ENCODE measurements at places on chromosomes 3 and 15.
A peak's percentile ranks its signal among the peaks of the same experiment; 100 is the strongest.

GRCh38 chr3:123124971-123125370 lies 58.1 kb downstream of the PDIA5 start:
- DNase-seq = no peak

GRCh38 chr15:46543626-46544025 lies 908.8 kb downstream of the SQOR start:
- no peak for DNase-seq

- no peak for DNase-seq
Observed at GRCh38 chr3:49401766-49402165, 10.0 kb downstream of the RHOA start.

DNA sequence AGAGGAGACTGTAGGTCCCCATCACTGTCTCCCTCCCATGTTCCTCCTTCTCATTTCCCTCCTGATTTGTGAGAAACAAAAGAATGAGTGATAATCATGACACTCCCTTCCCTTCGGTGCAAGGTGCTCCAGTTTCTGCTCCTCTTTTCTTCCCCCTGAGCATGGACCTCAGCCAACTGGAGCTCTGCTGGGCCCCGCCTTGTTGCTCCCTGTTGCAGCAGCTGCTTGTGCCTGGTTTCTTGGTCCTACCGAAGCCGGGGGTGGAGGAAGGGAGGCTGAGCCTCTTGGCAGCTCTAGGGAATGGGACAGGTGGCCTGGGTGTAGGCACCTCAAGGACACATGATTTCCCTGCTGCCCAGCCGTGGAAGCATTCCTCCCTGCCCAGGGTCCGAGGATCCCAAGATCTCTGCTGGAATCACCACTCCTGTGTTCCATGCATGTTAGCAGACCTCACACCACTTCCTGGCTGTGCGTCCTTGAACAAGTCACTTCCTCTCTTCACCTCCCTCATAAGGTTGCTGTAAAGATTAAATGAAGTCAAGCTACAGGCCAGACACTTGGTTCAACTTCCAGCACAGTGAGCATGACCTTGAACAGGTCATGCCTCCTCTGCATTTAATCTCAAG lies 131.6 kb upstream of the ABHD17C start:
- DNase-seq = no peak

DNA sequence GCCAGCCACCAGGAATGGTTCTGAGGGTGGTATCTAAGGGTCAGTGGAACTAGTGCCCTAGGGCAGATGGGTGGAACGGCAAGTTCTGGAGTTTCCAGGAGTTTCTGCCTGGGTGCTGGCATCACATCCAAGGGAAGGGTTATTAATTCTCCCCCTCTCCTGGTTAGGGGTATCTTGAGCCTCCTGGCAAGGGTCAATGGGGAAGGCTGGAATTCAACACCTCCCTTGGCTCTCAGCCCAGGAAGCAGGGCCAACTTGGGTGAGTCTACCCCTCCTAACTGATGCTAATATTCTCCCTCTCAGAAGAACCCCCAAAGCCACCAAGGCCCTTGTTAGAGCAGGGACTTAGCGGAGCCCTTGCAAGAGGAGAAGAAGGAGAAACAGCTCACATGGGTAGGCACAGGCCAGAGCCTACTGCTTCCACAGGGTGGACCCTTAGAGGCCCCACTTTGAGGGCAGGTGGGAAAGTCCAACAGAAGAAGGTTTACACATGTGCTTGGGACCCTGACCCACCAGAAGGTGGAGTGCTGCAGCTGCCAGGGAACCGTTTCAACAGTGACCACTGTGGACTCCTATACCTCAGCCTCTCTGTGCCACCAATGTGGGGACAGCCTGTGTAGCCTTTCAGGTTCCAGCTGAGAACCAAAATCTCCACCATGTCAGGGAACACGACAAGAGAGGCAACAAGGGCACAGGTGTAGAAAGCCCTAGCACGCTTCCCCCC lies 3.3 kb downstream of the TMEM115 start:
- no peak for DNase-seq

DNA sequence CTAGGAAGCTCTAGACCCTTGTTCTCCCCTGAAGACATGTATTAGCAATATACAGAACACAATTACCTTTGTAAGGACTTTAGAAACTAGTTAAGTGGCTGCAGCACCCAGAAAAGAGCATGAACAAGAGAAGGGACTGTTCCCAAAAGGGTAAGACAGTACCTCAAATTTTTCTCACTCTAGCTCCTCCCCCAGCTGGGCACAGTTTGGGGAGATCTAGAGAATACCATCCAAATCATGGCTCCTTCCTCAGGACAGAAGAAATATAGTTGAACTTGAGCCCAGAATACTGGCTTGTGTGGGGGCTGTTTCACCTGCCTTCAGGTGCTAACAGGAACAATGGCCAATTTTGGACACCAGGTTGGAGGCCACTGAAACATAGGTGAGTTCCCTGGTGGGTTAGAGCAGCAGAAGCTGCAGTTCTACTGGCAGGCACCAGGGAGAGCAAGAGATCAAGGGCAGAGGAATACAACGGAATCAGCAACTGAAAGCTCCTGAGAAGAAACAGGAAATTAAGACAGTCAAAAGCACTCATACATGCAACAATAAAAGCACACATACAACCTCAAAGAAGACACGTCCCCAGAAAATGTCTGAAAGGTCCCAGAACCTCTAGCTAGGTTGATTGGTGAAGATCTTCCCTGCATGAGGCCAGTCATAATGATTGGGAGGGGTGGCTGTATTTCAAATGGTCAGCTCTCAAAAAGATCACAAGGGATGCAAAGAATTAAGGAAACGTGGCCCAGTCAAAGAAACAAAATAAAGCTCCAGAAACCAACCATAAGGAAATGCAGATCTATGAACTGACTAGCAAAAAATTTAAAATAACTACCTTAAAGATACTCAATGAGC lies 104.9 kb upstream of the ASB14 start:
- DNase-seq = peak; percentile 47

DNA sequence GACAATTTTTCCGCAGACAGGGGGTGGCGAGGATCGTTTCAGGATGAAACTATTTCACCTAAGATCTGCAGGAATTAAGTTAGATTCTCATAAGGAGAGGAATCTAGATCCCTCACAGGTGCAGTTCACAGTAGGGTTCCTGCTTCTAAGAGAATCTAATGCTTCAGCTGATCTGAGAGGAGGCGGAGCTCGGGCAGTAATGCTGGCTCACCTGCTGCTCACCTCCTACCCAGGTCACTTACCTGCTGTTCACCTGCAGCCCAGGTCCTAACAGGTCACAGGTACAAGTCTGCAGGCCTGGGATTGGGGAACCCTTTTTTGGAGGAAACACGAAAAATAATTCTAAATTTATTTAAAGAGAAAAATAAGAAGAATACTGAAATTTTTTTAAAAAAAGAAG lies 406.8 kb downstream of the MCTP2 start:
- no peak for DNase-seq

DNA sequence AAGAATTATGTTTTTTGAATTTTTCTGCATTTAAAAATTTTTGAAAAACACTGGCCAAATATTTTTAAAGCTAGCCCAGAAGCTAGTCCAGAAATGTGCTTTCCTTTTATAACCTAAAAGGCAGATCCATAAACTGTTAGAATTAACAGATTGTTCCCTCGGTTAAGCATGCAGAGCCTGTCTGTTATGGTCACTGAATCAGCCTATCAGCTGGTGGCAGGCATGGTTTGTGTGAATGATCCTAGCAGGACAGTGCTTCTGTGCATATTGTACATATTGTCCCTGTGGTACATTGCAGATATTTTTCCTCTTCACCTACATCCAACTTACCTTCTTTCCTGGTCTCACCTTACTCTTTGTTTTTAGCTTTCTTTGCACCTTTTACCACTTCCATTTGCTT lies 53.3 kb downstream of the RARB start:
- no peak for DNase-seq

DNA sequence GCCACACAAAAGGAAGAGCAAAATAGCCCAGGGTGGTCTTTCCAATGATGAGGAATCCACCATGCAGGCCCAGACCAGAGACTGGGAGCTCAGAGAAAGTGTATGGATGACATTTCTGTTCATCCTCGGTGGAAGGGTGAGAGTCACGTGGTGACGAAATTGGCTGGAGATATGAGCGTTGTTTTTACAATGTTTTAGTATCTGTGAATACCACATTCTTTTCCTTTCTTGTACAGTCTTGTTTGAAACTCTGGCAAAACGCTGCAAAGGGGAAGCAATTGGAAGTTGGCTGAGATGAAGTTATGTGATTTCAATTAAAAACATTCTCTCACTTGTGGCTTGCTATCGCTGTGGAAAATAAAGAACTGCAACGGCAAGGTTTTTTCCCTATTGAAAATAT lies 137.5 kb downstream of the MAGI1 start:
- DNase-seq = peak; percentile 46

- DNase-seq = peak; percentile 88
Observed at GRCh38 chr15:85771781-85772445, 22.8 kb downstream of the KLHL25 start.

- peak; percentile 55 for DNase-seq
Observed at GRCh38 chr3:69094467-69095205, 9.9 kb downstream of the ARL6IP5 start.

DNA sequence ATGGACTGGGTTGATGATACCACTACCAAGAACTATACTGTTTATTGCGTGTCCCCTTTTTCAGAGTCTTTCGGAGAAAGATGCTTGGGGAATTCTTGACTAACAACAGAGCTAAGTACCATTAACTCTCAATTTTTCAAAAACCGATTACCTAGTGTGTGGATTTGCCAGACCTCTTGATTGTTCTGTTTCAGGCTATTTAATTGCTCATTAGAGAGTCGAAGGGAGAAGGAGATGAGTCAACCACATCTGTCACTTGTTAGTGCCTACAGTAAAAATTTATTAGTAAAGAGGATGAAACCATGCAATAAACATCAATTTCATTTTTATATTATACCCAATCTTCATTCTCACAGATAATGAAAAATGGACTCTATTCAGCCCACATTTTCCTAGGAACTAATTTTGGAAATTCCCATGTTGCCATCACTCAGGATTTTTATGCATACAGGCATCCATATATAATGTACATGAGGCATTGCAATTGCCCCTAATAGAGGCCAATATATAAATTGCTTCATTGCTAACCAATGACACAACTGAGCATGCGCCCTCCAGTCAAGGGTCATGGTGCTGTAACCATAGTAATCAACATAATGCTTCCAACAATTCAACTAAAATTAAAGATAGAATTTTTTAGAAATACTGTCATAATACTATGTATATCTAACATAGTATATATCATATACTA lies 541.7 kb downstream of the TBL1XR1 start:
- DNase-seq = no peak

DNA sequence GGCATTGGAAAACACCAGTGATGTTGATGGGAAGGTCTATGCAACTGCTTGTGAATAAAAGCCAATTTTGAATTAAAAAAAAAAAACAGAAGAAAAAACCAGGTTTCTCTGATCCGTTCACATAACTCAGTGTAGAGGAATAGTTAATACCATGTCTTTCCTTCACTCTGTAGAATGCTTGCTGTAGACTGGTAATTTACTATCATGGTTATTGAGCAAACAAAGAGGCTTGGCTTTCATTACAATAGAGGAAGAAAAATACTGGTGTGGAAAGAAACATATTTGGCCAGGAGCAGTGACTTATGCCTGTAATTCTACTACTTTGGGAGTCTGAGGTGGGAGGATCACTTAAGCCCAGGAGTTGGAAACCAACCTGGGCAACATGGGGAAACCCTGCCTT lies 41.1 kb downstream of the GATM start:
- no peak for DNase-seq

- DNase-seq = no peak
Observed at GRCh38 chr15:48090115-48090514, 30.7 kb upstream of the SLC24A5 start.

GRCh38 chr3:68295457-68295856 lies 636.9 kb downstream of the TAFA4 start:
- DNase-seq = no peak

DNA sequence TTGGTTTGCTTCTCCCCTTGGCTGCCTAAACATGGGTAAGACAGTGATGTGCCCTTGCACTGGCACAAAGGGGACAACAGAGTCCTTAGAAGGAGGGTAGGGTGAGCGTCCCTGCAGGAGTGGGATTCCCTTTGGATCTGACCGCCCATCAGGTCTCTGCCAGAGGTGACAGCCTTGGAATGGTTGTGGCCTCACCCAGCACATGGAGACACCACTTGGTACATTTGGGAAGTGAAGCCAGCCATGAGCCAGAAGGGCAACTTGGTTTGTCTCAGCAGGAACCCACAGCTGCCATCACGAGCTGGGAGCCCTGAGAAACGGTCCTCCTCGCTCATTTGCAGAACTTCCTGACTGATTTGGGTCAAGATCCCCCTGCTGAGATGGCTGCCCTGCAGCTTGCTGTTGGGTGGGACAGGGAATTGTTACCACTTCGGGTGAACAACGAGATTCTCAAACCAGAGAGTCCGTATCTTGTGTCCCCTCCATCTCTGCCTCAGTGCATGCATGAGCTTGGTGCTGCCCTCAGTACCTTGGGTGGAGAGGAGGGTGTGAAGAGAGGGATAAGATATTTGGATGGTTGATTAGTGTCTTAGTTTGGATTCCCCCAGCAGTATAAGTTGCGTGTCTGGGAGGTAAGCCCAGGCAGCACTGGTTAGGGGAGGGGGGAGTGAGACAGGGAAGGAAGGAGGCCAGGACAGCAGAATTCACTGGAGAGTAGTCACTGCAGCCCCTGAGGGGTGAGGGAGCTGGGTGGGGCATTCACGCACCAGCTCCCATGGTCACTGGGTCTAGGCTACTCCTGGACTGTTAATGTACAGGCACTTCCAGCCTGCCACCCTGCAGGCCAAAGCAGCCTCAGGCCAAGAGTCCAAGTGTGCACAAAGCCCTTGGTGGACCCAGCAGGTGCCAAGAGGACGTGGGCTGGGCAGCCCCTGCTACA lies 168.8 kb upstream of the TOPAZ1 start:
- DNase-seq = no peak

- DNase-seq = no peak
Observed at GRCh38 chr3:30643763-30644462, 37.5 kb downstream of the TGFBR2 start.

GRCh38 chr15:92663250-92663951 lies 7.8 kb upstream of the FAM174B start:
- DNase-seq = no peak

DNA sequence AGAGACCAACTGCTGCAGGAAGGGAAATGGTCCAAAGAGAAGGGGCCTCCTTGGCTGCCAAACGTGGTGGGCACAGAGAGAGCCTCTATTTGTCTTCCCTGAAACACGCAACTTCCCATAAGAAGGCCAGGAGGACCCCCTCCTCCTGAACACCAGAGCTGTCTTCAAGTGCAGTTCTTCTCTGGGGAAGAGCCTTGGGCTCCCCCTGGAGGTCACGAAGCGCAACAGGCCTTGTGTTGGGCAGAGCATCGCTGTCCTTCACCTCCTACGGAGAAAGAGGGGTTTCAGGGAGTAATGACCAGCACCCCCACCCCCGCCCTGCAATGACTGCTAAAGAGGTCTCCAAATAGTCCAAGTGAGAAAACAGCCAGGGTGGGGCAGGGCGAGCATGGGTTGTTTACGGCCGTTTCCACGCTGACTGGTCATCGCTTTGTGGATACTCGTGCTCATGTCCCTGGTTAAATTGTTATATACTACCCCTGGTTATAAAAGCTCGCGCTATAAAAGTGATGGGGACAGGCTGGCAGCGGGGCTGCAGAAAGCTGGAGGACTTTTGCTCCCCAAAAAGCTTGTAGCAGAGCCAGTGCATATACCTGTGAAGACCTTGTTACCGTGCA lies 397.5 kb upstream of the ATP10A start:
- DNase-seq = peak; percentile 50

- DNase-seq = no peak
Observed at GRCh38 chr3:7272203-7272602, 411.3 kb downstream of the GRM7 start.
